ENCODE measurements at places on chromosomes 12 and 14.

DNA sequence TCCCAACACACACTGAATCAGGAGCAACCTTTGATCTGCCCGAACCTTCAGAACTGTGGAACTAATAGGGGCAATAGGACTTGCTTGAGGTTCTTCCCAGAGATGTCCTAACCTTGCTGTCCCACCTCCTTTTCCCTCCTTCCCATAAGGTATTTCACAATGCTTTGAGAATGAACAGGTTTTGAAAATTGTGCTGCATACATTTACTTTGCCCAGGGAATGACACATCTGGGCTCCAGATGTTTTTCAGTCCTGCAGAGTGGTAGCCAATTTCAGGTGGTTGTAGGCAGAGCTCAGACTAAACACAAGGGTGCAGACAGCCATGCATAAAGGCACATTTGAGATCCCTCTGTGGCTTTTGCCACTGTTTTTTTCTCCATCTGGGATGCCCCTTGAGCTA is 206.7 kb upstream of the PWP1 start:
- DNase-seq, result no peak

- DNase-seq, result no peak
Observed at GRCh38 chr12:4380332-4380731, 820 bp upstream of the FGF23 start.

DNA sequence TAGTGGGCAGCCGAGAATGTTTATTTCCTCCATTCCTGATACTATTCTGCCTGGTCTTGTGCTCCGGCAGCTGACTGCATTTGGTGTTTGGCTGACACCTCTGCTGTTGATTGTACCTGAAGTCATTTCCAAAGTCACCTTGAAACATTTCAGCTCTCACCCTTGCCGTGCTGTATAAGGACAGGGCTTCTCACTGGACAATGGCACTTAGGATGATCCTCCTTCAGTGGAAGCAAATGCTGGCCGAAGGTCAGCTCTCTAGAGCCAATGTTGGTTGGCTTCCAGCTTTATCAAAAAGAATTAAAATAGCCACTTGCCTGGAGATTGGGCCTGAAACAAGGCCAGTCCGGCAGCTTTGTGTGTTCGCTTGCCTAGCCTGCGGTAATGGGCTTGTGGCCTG is 44.0 kb downstream of the ACACB start:
- DNase-seq, result no peak

- DNase-seq, result no peak
Observed at GRCh38 chr12:39685854-39686657, 66.5 kb upstream of the ABCD2 start.

DNA sequence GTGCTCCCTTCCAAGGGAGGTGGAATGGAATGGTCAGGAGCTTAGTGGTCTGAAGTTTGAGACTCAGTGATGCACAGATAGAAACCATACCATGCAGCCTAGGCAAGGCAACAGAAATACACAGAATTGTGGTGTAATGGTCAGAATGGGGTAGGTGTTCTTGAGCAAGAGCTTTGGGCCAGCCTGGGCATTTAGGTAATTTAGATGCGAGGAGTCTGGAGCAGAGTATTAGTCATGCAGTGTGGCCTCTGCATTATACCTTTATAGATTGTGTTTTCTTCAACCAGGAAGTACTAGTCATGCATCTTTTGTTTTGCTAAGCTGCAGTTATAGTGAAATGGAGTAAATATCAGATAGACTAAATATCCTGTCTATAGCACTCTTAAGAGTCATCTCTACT is 118.3 kb downstream of the DAAM1 start:
- no peak for DNase-seq
